Activated CD4-positive, alpha-beta T cell treated with anti-CD3 and anti-CD28 coated beads, Interleukin-2, amount 50 U/mL, for 24 hours (primary cell): ENCODE measurements at places on chromosomes 7 and 10.

GRCh38 chr7:7138897-7139296 lies 43.4 kb upstream of the C1GALT1 start:
- no peak for DNase-seq

DNA sequence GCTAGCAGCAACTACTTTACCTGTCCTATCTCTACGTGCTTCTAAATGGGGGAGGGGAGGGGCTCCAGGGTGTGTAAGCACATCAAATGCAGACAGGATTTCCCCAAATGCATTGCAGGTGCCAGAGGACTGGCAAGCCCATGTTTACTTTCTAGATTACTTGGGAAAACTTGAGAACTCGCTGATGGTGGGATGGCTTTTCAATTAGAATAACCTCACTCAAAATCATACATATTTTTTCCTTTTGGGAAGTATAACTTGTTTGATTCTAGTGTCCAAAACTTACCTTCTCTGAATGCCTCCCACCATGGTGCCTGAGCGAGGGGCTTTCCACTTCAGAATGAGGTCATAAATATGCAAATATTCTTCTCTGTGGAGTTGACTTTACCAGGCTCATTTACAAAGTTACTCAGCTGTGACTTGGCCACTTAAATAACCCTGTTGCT lies 191.3 kb upstream of the RHOBTB1 start:
- no peak for DNase-seq

- no peak for DNase-seq
Measured at GRCh38 chr7:132373041-132373440, 203.2 kb downstream of the PLXNA4 start.

GRCh38 chr10:110355922-110356627 lies 51.4 kb upstream of the SMNDC1 start:
- DNase-seq = peak; percentile 21

- no peak for DNase-seq
Measured at GRCh38 chr10:95217476-95217875, 23.4 kb downstream of the ACSM6 start.

- no peak for DNase-seq
Measured at GRCh38 chr10:80197972-80198916, 7.1 kb downstream of the ANXA11 start.

- no peak for DNase-seq
Measured at GRCh38 chr10:22436526-22436892, 91.2 kb downstream of the SPAG6 start.

DNA sequence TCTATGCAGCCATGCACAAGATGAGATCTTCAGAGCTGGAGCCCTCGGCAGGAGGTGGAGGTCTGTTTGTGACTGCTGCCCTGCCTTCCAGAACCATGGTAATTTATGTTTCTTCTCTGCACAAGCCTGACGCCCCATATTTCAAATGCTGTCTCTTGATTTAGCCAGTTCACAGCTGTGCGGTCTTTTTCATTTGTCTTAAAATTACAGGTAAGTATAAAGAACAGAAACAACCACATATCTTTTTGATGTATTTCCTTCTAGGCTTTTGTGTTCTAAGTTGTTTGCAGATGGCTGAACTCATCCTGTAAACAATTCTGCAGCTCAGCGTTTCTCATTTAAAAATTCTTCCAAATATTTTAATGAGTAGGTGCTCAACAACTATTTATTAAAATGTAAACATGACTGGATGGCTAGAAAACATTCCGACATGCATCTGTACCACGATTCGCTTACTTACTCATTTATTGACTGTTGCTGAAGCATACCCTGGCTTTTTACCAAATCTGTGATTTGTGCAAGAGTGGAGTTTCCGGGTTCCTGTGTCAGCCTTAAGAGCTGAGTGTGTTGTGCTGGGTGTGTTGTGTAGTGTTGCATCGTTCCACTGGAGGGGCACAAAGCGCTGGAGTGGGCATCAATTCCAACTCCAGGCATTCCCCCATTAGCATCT lies 58.9 kb downstream of the PIP4K2A start:
- no peak for DNase-seq

DNA sequence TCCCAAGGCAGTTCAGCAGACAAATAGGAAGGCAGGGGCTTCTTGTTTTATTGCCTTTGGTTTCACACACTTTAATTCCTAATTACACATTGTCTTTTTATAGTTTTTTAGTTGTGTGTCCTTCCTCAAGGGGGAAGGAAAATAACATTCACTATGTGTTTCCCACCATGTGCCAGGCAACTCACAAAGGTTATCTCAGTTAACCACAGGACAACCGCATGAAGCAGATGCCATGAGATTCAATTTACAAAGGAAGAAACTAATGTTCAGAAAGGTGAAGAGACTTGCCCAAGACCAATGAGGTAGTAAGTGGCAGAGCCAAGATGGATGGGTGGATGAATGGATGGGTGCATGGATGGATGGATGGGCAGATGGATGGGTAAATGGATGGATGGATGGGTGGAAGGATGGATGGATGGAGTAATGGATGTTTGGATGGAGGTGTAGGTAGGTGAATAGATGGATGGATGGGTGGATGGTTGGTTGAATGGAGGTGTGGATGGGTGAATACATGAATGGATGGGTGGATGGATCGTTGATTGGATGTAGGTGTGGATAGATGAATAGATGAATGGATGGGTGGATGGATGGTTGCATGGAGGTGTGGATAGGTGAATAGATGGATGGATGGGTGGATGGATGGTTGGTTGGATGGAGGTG lies 77.9 kb downstream of the ARHGAP22 start:
- DNase-seq = no peak

GRCh38 chr10:33211106-33211878 lies 123.2 kb downstream of the NRP1 start:
- no peak for DNase-seq

GRCh38 chr10:133151543-133151972 lies 8.5 kb upstream of the KNDC1 start:
- DNase-seq = no peak

DNA sequence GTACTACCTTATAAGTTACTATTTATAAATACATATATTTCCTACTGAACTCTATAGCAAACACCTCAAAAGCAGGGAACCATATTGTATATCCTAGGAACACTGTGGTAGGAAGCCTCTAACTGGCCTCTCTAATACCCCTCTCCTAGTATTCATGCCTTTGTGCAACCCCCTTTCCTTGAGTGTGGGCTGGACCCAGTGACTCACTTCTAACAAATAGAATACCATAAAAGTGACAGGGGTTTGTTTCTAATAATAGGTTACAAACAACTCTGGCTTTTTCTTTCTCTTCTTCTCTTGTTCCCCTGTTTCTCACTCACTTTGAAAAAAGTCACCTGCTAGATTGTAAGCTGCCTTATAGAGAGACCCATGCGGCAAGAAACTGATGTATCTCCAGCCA lies 51.6 kb upstream of the MACC1 start:
- DNase-seq = no peak

DNA sequence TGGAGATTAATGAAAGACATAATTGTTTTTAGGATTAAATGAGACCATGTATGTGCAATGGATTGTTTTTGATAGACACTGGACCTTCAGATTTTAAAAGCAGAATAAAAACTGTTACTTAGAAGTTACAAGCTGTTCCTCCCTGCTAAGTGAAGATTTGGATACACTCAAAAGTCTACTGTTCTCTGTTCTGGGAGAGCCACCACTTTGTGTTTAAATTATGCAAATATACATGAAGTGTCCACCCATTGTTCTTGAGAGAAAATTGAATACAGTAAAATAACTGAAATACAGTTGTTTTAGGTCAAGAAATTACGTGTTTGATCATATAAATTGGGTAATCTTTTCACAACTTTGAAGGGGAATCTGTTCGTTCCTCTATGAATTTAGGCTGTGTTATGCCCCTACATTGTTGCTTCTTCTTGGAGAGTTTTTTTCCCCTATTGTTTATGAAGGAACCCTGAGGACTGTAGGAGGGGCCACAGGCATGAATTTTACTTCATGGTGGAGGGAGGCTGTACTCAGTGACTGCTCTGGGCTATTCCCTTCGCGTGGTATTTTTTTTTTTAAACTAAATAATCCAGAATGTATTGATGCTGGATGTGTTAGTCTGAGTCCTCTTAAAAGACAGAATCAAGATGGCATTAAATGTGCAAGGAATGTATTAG lies 18.6 kb upstream of the VCL start:
- DNase-seq = no peak

- DNase-seq = no peak
Measured at GRCh38 chr7:125675640-125676039, 746.0 kb upstream of the POT1 start.

DNA sequence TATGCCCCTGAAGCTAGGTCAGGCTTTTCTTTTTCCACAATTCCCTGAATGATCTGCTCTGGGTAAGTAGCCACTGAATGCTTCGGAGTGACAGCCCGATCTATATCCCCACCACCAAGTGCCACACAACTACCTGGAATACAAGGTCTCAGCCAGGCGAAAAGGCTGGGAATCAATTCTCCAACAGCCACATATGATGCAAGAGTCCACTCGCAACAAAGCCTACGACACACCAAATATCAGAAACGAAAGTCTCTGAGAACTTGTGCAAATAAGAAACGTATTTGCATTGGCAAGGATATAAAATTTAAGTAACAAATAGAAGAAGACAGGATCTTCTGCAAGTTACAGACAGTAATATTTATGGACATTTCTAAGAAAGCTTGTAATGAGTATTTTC lies 5.7 kb downstream of the HIPK2 start:
- no peak for DNase-seq

DNA sequence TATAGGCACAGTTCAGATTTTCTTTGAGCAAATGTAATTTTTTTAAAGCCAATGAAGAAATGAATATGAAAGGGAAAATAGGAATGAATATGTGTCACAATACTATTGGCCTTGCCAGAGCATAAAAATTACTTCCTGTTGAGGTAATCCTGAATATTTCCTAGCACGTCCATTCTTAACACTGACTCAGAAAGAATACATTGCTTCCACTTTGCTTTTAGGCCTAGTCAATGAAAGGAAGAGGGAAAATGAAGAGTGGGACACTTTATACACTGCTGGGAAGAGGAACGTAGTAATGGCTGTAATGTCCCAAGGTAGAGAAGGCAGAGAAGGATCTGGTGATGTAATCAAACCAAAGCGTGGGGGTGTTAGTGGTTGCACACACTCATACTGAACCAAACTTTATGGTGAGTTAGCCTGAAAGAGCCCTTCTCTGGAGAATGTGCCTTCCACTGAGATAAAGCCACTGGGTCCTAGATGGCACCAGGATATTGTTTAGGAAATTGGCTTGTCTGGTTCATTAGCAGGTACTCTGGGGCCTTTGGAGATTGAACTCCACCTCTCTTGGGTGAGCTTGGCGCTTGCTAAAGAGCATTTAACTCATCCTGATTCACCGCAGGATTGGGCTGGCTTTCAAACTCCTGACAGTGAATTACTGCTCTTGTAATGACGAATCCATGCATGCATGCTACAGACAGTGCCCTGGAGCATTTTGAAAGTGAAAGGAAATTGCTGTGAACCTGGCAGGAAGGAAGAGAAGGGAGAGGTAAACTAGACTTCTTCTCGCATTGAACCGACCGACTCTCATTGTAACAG lies 254.9 kb downstream of the KIAA1217 start:
- DNase-seq = no peak

GRCh38 chr7:1314021-1314907 lies 81.6 kb downstream of the UNCX start:
- no peak for DNase-seq

DNA sequence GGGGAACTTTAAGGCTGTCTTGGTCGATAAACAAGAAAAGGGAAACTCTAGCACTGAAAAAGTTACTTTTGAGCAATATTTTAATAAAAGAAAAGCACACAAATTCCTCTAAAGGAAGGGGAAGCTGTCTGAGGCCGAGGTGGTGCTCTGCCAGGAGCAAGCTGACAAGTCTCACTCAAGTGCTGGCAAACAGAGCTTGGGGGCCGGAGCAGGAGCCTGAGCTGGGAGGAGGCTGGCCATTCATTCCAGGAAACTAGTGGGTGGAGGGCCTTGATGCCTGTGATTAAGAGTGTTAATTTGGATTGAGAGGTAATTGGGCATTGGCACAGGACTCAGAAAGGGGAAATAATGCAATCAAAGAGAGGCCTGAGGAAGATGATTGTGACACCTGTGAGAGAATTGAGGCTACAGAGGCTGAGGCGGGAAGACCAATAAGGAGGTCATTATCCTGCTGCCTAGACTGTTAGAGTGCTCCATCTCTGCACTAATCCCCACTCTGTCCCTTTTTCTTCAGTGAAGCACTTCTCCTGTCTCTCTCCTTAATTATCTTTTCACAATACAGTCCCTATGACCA lies 154.9 kb upstream of the COL1A2 start:
- no peak for DNase-seq

DNA sequence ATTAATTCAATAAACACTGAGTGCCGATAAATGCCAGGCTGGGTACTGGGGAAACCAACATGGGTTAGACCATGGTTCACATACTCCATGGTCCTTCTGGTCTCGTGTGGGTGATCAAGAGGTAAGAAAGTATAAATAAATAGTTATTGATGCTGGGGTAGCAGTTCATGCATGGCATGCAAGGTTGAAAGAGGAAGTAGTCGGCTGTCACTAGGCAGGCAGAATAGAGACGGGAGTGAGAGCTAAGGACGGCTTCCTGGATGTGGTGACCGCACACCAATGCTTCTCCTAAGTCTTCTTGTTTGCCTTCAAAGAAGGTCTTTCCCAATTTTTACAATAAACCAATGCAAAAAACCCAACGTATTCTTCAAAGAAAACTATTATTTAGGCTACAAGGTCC lies 208.6 kb downstream of the ADAM12 start:
- DNase-seq = no peak

DNA sequence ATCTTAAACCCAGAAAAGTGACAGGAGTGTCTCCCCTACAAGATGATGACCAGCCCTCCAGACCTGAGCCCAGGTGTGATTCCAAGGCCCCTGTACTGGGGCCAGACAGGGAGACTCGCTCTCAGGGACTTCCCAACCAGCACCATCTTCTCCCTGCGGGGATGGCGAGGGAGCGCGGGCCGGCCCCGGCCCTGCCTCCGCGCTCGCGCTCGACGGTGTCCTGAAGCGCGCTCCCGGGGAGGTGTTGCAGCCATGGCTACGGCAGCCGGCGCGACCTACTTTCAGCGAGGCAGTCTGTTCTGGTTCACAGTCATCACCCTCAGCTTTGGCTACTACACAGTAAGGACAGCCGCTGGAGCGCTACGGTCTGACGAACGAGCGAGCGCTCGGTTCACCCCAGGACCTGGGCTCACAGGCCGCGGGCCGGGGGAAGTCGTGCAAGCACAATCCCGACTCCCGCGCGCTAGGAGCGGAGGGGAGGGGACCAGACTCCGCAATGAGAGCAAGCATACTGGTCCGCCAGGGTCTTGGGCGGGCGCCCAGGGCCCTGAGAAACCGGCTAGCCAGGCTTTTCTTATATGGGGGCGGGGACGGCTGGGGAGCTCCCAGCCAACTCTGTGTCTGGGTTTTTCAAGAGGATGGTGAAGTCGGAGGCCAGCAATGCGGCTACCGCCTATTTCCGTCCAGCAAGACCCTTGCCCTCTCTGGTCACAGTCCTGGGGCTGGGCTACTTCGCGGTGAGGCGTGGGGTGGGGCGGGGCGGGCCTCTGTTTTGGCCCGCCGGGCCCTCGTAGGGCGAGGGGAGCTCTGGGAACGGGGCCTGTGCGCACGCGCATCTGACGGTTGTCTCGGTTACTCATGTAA lies at the start of gene TMEM254:
TSS of gene TMEM254 (plus strand) at position 218 of the 864 bp plus-strand sequence. CDS start at position 253, 35 bp downstream.
- peak; percentile 85 for DNase-seq
